WTC11 (cell line): ENCODE measurements at places on chromosomes 13 and 19. TPM values are rescaled to one million over a fixed set of nuclear protein-coding genes. Genes with fewer than 3 reads are reported as not detected.

DNA sequence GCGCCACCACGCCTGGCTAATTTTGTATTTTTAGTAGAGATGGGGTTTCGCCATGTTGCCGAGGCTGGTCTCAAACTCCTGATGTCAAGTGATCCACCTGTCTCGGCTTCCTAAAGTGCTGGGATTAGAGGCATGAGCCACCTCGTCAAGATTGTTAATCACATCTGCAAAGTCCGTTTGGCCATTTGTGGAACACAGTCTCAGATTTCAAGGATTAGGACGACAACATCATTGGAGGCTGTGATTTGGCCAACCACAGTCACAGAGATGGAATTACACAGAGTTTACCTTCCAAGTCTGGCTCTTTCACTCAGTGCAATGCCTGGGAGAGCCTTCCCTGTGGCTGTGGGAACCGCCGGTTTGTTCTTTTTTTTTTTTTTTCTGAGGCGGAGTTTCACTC lies 17.8 kb downstream of the SULT2B1 start:
- peaks cover 6% of the 10 kb centered on the region; the same call in 1 of the 2 replicates for H3K27me3 ChIP-seq
- DNase-seq: no peak

The ZNF91 gene
- total RNA-seq: 36.5 to 40.4 TPM (median 40.3 TPM) in 3 replicates

- no peaks in the 10 kb centered on the region for H3K36me3 ChIP-seq
- peaks cover 16% of the 10 kb centered on the region for H3K4me1 ChIP-seq
- H3K27ac ChIP-seq: no peak overlapping the region
- no peak for DNase-seq
- H3K4me3 ChIP-seq: no peak overlapping the region
These were observed 3.2 kb downstream of the TMIGD2 start for GRCh38 chr19:4298810-4299550.

DNA sequence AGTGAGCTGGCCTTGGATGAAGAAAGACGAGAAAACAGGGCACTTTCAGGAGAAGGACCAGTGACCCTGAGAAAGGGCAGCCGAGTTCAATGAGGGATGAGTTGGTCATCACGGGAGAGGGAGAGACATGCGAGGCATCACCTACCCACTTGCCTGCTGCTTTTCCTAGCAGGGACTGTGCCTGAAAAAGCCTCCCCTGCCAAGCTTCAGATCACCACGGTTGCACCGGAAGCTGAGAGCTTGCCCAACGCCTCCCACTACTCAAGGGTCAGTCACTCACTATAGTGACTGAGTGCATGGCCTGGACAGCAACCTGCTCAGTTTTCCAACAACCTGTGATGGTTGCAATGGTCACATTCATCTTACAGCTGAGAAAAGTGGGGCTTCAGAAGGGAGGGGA lies 12.6 kb upstream of the EPHX3 start:
- no peaks in the 10 kb centered on the region for H3K4me1 ChIP-seq
- no peak overlapping the region for H3K4me3 ChIP-seq
- no peak for DNase-seq
- H3K27me3 ChIP-seq: no peaks in the 10 kb centered on the region
- peaks cover 42% of the 10 kb centered on the region for H3K36me3 ChIP-seq
- peak overlapping the region; percentile 49; the same call in 1 of the 2 replicates for H3K27ac ChIP-seq

GRCh38 chr13:61029064-61029463 lies 386.6 kb downstream of the PCDH20 start:
- no peaks in the 10 kb centered on the region for H3K36me3 ChIP-seq
- peaks cover 21% of the 10 kb centered on the region for H3K4me1 ChIP-seq
- H3K27ac ChIP-seq: no peak overlapping the region
- DNase-seq: peak; percentile 36
- H3K27me3 ChIP-seq: no peaks in the 10 kb centered on the region
- no peak overlapping the region for H3K4me3 ChIP-seq

GRCh38 chr13:40109351-40109844 lies 453.9 kb downstream of the COG6 start:
- DNase-seq: no peak
- no peak overlapping the region for H3K27ac ChIP-seq
- H3K4me3 ChIP-seq: no peak overlapping the region
- H3K36me3 ChIP-seq: no peaks in the 10 kb centered on the region

- peak overlapping the region; percentile 97 for H3K27ac ChIP-seq
- H3K36me3 ChIP-seq: peaks cover 13% of the 10 kb centered on the region
- no peaks in the 10 kb centered on the region for H3K27me3 ChIP-seq
These were observed 24.3 kb downstream of the COLGALT1 start for GRCh38 chr19:17579661-17580244.

- no peak overlapping the region for H3K4me3 ChIP-seq
- DNase-seq: no peak
- peak overlapping the region; percentile 57; the same call in 1 of the 2 replicates for H3K27ac ChIP-seq
- H3K36me3 ChIP-seq: no peaks in the 10 kb centered on the region
These were observed 37.5 kb upstream of the ZNRF4 start for GRCh38 chr19:5417495-5418436.

The WDR88 gene
- total RNA-seq: 0.28 TPM in 1 of 3 replicates, not detected in the others

The NPHS1 gene
- 0.61 to 1.7 TPM (median 1.7 TPM) in 3 replicates for total RNA-seq

GRCh38 chr19:45354241-45354842 lies 13.8 kb downstream of the KLC3 start:
- H3K4me3 ChIP-seq: no peak overlapping the region
- DNase-seq: no peak
- no peaks in the 10 kb centered on the region for H3K27me3 ChIP-seq
- H3K36me3 ChIP-seq: peaks cover 71% of the 10 kb centered on the region
- no peak overlapping the region for H3K27ac ChIP-seq
- no peaks in the 10 kb centered on the region for H3K4me1 ChIP-seq

DNA sequence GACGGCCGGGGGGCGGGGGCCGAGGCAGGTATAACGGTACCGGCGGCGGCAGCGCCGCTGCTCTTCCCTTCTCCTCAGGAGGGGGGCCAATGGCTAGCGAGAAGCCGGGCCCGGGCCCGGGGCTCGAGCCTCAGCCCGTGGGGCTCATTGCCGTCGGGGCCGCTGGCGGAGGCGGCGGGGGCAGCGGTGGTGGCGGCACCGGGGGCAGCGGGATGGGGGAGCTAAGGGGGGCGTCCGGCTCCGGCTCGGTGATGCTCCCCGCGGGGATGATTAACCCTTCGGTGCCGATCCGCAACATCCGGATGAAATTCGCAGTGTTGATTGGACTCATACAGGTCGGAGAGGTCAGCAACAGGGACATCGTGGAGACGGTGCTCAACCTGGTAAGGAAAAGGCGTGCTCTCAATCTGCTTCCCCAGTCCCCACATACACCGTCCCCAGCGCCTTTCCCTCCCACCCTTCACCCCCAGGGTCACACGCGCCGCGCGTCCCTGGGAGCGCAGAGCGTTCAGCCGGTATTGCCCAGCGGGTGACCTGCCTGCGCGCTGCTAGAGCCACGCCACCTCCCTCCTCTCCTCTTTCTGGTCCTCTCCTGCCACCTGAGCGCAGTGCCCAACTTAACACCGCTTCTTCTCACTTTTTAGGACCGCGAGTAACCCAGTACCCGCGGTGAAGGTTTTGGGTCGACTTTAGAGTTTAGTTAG lies 814 bp downstream of the NBEA start:
- H3K27ac ChIP-seq: no peak overlapping the region; the same call in 1 of the 2 replicates
- H3K4me3 ChIP-seq: peak overlapping the region; percentile 83

The WTIP gene
- total RNA-seq: 14.3 to 18.1 TPM (median 16.0 TPM) in 3 replicates

GRCh38 chr19:43651758-43652545 lies 12.3 kb upstream of the CADM4 start:
- DNase-seq: peak; percentile 74
- H3K4me1 ChIP-seq: peaks cover 2% of the 10 kb centered on the region; the same call in 1 of the 2 replicates
- H3K27ac ChIP-seq: 0 out of 2 replicates have a peak overlapping the region, but pooled peaks have one; percentile 78
- H3K36me3 ChIP-seq: peaks cover 48% of the 10 kb centered on the region

DNA sequence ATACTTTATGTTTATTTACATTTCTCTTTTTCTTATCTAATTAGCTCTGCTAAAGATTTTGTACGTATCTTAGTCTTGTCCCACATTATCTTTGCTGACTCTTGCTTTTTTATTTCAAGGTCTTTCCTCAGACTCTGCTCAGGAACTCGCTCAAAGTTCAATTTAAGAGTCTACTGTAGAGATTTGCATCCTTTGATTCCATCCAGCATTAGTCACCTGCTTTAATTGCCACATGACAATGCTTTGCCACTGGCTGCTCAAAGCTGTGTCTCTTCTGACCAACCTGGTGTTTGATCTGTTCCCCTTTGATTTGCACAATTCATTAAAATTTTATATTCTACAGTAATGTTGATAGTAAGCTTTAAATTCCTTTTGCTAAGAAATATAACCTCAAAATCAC lies 157.9 kb upstream of the FREM2 start:
- no peak overlapping the region for H3K4me3 ChIP-seq
- no peak for DNase-seq
- H3K27me3 ChIP-seq: no peaks in the 10 kb centered on the region
- H3K27ac ChIP-seq: no peak overlapping the region
- peaks cover 35% of the 10 kb centered on the region for H3K4me1 ChIP-seq

The LYPD5 gene
- total RNA-seq: 0.39 to 0.78 TPM (median 0.46 TPM) in 3 replicates

DNA sequence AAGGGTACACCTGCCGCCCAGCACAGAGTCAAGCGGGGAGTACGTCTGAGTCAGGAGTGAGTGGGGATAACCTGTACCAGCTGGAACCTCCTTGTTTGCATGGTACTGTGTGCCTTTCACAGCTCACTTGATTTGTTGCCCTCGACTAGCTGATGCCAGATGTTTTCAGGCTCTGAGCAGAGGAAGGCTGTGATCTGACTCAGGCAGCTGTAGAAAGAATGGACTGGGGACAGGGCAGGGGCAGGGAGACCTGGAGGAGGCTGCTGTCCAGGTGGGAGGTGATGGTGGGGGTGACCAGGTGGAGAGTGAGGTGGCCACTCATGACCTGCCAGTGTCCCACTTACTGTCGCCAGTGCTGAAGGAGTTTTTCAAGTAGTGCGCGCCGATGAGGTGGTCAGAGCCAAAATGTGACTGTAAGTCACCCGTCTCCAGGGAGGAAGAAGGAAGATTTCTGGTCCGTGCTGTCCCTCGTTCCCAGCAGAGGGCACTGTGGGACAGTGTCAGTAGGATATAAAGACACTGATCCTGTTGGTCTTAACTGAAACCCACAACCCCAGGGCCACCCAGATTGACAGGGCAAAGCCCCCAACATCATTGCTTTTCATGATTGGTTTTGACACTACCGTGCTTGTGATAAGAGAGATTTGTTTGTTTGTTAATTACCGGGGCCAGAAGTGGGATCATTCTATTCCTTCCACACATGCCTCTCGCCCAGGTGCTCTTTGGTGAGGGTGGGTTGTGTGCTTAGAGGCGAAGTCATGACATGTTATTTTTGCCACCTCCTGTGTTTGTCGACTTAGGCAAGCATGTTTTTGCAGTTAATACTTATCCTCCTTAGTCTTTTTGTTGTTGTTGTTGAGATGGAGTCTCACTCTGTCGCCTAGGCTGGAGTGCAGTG lies 128.4 kb downstream of the DPF1 start:
- DNase-seq: peak; percentile 89
- H3K4me1 ChIP-seq: no peaks in the 10 kb centered on the region
- peak overlapping the region; percentile 35 for H3K27ac ChIP-seq
- H3K4me3 ChIP-seq: no peak overlapping the region
- H3K27me3 ChIP-seq: no peaks in the 10 kb centered on the region

DNA sequence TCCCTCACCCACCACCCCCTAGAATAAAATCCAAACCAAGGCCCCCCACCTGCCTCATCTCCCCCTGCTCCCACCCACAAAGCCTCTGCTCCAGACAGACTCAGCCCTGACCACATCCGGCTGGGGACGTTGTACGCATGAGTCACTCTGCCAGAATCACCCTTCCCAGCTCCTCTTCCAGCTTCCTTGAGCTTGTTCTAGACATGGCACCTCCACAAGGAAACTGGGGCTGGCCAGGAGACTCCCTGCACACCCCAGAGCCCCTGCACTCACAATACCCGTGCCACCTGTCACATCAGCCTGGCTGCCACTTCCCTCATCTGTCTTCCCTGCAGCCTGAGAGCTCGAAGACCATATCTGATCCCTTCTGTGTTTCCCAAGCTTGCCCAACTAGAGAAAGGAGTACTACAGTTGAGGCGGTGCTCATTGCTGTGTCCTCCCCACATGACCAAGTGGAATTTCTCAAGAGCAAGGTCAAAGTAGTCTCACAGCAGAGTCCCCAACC lies 9.7 kb downstream of the DEDD2 start:
- H3K27ac ChIP-seq: no peak overlapping the region
- peaks cover 59% of the 10 kb centered on the region for H3K36me3 ChIP-seq
- H3K4me3 ChIP-seq: no peak overlapping the region
- no peaks in the 10 kb centered on the region for H3K27me3 ChIP-seq
- peaks cover 16% of the 10 kb centered on the region for H3K4me1 ChIP-seq
- no peak for DNase-seq

- no peak overlapping the region for H3K27ac ChIP-seq
- H3K27me3 ChIP-seq: no peaks in the 10 kb centered on the region
These were observed 853.8 kb upstream of the MIR17HG start for GRCh38 chr13:90493667-90494066.

DNA sequence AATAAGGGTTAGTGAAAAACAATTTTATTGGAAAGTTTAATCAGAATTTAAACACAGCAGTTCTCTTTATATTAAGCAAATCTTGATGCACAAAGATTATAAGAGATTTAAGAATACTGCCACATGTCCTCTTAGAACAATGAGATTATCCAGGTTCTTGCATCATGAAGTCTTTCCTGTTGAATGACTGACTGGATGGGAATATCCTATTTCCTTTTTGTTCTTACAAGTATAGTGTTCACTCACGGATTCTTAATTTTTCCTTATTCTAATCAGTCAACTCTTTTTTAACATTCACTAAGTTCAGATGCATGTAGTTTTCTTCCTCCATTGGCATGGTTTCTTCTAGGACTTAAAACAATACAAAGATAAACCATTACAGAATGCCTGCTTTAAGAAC lies 10.1 kb downstream of the URI1 start:
- DNase-seq: no peak
- H3K4me1 ChIP-seq: peaks cover 20% of the 10 kb centered on the region
- H3K36me3 ChIP-seq: peaks cover 30% of the 10 kb centered on the region
- no peaks in the 10 kb centered on the region for H3K27me3 ChIP-seq

DNA sequence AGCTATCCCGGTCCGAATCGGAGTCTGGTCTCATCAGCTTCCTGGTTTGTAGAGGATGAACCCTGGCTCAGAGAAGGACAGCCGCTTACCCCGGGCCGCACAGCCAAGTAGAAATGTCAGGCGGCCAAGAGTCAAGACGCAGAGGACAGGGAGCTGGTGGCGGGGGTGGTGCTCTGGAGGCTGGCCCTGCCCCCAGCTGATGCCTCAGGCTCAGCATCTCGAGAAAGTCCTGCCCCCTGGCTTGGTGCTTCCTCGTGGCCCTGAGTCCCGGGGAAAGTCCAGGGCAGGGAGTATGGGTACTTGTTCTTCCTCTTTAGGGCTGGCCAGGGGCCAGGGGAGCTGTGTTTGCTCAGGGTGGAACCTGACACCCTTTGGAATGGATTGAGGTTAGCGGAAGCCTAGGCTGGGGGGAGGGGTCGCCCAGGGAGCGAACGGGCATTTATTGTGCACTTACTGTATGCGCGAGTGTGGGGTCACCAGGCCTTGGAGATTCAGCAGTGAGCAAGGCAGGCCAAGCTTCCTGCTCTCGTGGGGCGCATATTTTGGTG lies 2.2 kb downstream of the TJP3 start:
- peaks cover 18% of the 10 kb centered on the region for H3K4me1 ChIP-seq
- peak; percentile 45 for DNase-seq
- H3K4me3 ChIP-seq: no peak overlapping the region
- peak overlapping the region; percentile 51; the same call in 1 of the 2 replicates for H3K27ac ChIP-seq

- no peak overlapping the region for H3K4me3 ChIP-seq
- H3K36me3 ChIP-seq: peaks cover 6% of the 10 kb centered on the region; the same call in 1 of the 2 replicates
- peaks cover 19% of the 10 kb centered on the region for H3K4me1 ChIP-seq
- no peaks in the 10 kb centered on the region for H3K27me3 ChIP-seq
- DNase-seq: no peak
These were observed 98.6 kb downstream of the RBM26 start for GRCh38 chr13:79307433-79307861.
